ELF-1 (cell line): ENCODE measurements at places on chromosomes 12 and 14.

GRCh38 chr12:80226576-80226975 is 127.2 kb downstream of the OTOGL start:
- DNase-seq, result no peak

- peak; percentile 38 for DNase-seq
Observed at GRCh38 chr14:90061685-90062126, at the start of gene KCNK13. TSS of gene KCNK13 (plus strand) at chr14:90061994. CDS start at chr14:90062206, 212 bp downstream.

GRCh38 chr14:20733684-20734429 is 11.8 kb upstream of the EDDM3A start:
- no peak for DNase-seq

GRCh38 chr14:45650754-45651153 is 397.8 kb upstream of the MIS18BP1 start:
- DNase-seq, result no peak

- no peak for DNase-seq
Observed at GRCh38 chr14:75138492-75138891, 11.6 kb upstream of the NEK9 start.

GRCh38 chr14:76995279-76996035 is 33.1 kb downstream of the IRF2BPL start:
- DNase-seq, result no peak

GRCh38 chr14:59588101-59588500 is 11.5 kb upstream of the CCDC175 start:
- no peak for DNase-seq

- peak; percentile 55 for DNase-seq
Observed at GRCh38 chr12:119202544-119202943, 23.8 kb downstream of the HSPB8 start.

DNA sequence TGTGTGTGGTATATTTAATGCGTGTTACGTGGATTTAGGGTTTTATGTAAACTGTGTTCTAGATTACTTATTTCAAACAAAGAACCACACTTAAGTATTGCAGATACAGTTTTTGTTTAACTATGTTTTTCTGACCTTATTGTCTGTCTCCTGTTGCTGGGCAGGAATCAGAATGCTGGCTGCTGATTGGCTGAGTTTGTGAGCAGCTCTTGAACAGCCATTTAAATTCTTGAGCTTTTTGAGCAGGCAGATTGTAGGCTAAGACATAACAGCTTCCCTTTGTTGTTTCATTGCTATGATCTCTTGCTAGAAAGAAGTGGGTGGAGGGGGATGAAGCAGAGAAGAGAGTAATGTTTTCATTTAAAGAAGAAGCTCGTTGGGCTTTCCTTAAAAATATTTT is 52.2 kb downstream of the ATF7IP start:
- DNase-seq, result peak; percentile 79

DNA sequence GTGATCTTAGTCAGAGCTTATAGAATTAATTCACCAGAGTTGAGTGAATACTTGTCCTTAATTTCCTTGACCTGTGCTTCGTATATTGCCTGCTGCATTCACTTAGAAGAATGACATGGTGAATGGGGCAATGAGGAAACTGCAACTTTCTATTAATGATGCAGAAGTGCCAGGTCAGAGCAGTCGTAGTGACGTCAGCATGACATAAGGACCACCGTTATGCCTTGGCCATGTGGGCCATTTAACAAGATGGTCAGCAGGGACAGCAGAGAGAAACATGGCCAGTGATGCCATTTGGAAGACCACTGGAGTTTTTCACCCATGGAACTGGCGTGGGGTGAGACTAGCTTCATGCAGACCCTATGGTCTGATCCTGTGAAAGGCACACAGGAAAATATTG is 1469.4 kb upstream of the TMEM132C start:
- no peak for DNase-seq

DNA sequence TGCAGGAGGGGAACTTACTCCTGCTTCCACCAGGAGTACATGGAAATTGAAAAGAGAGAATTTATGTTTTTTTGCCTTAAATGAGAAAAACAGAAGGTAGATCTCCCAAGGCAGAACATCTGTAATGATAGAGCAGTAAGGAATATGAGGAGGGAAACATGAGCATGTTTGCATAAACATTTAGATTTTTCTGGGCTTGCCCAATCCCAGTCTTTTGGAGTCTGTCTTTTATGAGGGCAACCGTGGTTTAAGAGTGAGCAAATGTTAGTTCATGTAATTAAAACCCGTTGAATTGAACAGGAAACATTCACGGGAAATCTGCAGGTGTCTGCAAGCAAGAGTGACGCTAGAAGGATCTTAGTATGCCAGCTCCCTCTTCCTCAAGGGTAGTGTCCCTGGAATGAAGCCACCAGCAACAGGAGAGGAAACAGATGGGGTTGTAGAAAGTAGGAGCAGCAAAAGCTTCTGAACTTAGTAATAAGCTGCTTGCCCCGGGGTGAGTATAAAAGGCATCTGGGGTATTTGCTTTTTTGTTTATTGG is 79.3 kb downstream of the ARF6 start:
- DNase-seq, result no peak

DNA sequence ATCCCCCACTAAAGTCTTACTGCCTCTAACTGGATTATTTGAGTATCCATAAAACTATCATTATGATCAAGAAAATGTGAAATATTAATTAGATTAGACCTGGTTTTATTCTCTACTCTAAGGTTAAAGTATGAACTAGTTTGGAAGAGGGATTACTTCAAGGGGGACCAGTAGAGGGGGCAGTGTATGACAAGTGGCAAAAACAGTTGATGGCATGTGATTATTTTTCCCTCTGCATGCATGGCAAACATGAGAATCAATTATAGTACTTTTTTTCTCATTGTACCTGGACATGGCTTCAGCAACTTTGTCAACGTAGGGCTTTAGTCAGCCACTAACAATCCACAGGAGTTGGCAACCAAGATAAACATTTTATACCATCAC is 145.0 kb upstream of the SLC38A2 start:
- DNase-seq, result no peak

DNA sequence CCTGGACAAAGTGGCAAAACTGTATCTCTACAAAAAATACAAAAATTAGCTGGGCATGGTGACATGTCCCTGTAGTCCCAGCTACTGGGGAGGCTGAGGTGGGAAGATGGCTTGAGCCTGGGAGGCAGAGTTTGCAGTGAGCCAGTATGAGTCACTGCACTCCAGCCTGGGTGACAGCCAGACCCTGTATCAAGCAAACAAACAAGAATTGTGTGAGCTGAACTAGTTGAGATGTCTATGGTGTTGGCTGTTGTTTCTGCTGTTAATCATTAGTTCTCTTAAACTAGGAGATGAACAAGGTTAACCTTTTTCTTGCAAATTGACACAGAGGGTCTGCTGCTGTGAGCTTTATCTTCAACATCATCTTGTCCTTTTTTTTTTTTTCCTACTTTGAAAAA is 23.6 kb downstream of the RASSF3 start:
- peak; percentile 26 for DNase-seq

DNA sequence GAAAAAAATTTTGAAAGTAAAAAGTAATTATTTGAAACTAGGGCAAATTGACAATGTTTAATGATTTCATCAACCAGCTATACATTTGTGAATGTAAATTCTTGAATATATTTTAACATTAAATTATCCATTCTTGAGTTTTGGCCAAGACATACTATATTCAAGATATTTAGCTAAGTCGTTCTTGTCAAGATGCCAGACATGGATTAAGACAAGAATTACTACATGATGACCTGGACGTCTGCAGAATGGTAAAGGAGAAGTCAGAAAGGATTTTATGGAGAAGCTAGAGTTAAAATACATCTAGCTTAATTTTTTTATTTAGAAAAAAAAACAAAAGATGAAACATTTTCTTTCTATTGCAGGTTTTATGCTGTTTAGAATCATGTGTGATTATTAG is 255.8 kb downstream of the TMTC2 start:
- no peak for DNase-seq

DNA sequence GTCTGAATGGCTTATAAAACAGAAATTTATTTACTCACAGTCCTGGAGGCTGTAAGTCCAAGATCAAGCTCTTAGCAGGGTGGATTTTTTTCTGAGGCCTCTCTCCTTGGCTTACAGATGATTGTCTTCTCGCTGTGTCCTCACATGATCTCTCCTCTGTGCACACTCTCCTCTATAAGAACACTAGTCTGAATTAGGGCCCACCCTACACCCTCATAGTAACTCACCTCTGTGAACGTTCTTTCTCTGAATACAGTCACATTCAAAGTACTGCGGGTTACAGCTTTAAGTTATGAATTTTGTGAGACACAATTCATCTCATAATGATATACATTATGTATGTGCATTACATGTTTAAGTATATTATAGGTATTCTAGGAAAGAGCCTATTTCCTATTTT is 135.7 kb upstream of the ATXN7L3B start:
- no peak for DNase-seq

DNA sequence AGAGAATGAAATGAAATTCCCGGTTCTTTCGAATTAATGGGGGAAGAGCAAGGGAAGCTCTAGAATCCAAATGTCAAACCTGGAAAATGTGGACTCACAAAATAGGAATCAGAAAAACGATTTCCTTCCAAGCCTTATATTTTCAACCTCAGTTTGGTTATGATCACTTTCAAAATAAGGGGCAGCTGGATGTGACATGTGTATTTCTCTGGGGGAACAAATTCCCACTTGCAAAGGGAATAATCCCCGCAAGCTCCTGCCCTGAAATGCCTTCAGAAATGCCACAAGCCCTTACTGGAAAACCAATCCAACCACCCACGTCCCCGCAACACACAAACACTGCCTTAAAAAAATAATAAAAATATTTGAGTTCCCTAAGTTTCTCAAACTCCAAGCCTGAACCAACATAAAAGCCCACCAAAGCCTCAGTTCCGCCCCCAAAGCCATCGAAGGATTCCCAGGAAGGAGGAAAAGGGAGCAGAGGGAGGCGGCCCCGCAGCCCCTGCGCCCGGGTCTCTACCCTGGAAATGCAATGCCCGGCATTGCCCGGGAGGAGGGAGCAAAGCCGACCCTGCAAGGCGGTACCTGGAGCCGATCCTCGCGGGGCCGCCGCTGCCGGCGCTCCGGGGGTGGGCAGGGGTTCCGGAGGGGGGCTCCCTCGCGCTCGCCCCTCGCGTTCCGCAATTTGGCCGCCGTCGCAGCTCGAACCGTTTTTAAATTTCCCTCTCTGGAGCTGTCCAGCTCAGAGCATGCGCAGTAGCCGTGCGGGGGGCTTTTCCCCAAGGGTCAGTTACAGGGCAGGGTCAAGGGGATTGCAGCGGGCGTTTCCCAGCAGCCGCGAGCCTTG is at the start of gene FOXN4:
Gene FOXN4 (minus strand): TSS at position 751 of the 847 bp plus-strand sequence. CDS start 963 bp downstream, outside the sequence.
- peak; percentile 31 for DNase-seq

DNA sequence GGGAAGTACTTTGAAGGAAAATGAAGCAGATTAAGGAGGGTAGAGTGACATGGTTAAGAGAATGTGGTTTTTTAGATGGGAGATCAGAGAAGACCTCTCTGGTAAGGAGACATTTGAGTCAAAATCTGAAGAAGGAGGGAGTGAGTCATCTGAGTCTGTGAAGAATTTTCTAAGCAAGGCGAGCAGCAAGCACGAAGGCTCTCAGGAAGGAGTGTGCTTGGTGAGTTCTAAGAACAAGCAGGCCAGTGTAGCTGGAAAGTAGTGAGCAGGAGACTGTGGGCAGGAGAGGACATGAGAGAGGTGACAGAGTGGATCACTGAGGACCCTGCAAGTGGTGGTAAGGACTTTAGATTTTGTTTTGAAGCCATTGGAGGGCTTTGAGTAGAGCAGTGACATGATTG is 76.3 kb upstream of the FUT8 start:
- DNase-seq, result no peak
